ENCODE measurements at places on chromosomes 6 and 20.

DNA sequence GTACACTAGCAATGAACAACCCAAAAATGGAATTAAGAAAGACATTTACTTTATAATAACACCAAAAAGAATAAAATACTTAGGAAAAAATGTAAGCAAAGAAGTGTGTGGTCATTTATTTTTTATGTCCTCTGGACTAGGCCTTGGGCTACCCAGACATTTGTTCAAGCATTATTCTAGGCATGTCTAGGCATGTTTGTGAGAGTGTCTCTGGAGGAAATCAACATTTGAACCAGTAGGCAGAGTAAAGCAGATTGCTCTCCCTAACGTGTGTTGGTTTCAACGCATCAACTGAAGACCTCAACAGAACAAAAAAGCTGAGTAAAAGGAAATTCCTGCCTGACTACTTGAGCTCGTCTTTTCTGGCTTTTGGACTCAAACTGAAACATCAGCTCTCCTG, 84.5 kb downstream of the ANKEF1 start:
- DNase-seq: no peak

DNA sequence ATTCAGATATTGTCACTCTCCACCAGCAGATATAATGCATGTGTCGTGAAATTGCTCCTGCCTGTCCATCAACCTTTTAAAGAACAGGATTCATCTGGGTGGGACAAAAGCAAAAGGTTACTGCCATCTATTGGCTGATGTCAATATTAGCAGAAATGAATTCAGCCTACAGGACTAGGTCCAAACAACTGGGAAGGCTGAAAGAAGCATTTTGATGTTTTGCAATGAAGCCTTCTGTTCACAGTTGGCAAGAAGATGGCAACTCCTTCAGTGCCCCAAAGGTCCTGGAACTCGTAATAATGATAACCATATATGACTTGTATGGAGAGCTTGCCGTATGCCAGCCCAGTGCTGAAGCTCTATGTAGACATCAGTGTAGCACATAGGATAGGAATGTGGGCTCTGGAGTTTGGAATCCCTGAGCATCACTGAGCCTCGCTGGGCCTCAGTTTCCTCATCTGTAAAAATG, 7.5 kb downstream of the BCAS1 start:
- peak; percentile 86 for DNase-seq

- DNase-seq: no peak
These were observed 9.1 kb upstream of the CST4 start for GRCh38 chr20:23697947-23698346.

GRCh38 chr20:58670659-58671058, 19.6 kb downstream of the STX16 start:
- no peak for DNase-seq
